ENCODE measurements at places on chromosomes 16 and 17.

DNA sequence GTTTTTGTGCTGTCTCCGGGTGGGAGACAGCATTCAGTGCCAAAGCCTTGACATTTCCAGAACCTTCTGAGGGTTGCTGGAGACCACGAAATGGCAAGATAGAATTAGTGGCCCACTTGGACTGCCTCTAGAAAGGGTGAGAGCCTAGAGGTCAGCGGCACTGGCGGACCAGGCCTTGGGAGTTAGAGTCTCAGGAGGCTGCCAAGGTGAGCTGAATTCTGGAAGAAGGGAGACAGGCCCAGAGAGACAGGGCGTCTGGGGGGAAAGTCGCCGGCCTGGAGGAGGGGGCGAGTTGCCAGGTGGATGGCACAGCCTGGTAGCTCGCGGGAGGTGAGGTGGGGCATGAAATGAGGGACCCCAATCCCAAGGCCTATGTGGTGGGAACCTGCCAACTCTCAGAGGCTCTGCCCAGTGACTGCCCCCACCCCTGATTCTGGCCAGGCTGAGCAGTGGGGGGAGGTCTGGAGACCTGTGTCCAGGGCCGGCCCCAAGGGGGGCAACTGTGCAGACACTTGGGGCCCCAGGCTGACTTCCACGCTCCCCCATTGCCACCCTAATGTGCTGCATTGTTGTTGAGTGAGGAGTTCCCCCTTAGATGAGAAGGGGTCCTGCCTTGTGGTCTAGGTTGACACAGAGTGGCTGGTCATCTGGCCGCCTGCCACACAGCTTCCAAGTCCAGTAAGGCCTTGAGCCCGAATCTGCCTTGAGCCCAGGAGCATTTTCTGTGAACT lies 211.1 kb upstream of the CIBAR2 start:
- no peak for DNase-seq

DNA sequence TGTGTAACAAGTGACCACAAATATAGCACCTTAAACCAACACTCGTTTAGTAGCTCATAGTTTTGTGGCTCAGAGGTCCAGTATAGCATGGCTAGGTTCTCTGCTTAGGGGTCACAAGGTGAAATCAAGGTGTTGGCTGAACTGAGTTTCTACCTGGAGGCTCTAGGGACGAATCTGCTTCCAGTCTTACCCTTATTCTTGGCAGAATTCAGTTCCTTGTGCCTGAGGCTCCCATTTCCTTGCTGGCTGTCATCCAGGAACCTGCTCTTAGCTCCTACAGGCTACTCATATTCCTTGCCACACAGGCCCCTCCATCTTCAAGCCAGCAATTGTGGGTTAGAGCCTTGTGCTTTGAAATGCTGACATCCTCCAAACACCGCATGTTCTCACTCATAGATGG lies 212.3 kb upstream of the CDH13 start:
- no peak for DNase-seq

DNA sequence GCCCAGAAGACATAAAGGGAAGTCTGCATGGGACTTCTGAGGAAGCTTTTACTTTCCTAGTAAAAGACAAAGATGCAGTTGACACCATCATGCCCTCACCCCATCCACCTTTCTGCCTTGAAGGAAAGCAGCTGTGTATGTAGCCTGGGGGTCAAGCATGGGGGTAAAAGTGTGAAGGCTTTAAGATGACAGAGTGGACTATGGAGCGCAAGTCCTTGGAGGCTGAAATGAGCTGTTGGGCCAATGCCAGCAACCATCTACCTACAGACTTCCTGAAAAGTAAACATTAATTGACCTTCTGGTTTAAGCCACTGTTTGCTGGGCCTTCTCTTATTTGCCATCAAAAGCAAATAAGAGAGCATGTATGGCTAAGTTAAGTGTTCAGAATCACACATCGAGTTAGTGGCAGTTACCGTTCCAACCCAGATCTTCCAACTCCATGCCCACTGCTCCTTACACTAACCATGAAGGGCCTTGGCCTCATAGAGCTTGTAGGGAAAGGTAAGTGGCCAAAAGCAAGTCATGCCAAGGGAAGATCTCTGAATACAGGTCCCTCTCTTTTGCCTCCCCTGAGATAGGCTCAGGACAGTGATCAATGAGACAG lies 30.0 kb downstream of the SLC13A5 start:
- no peak for DNase-seq

DNA sequence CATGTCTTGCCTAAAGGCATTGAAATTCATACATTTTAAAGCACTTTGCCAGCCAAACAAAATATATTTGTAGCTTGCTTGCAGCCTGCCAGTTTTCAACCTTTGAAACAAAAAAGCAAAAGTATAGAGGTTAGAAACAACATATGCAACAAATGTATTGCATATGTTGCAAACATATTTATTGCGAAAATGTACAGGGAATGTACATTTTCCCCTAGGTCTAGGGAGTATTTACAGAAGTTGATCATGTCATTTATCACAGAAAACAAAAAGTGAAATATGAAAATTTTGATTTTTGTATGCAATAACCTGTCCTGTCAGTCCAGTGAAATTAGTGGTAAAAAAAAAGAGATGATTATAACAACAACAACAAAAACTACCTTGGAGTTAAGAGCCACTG lies 171.5 kb downstream of the SPECC1 start:
- DNase-seq, result no peak

DNA sequence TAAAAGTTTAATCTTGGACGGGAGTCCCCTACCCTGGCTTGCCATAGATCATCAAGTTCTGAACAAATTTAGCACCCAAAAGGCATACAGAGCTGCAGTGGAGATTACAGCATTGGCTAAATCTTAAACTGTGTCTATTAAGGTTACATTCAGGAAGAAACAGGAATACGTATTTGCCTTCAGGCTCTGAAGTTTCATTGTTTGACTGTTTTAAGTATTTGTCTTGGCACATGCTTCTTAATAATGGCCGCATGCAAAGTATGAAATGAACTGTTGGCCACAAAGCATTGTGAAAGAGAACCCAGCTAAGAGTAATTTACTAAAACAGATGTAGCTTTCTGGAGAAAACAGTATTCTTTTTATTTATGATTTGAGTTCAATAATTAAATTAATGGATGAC lies 63.9 kb upstream of the CNEP1R1 start:
- DNase-seq, result no peak

DNA sequence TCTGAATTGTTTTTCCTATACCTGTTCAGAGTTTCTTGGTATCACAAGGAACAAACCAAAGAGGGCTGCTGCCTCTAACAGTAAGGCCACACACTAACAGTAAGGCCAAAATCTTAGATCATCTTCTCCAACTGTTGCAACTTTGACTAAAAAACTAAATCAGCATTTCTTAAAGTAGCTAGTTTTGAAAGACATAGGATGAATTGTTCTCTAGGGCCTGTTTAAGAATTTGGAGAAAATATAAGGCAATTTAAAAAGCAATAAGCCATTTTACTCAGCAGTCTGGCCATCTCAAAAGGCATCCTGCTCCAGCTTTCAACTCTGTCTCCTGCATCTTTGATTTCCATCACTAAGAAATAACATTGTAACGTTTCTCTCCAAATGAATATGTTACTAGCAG lies 105.0 kb upstream of the MON1B start:
- DNase-seq, result no peak

DNA sequence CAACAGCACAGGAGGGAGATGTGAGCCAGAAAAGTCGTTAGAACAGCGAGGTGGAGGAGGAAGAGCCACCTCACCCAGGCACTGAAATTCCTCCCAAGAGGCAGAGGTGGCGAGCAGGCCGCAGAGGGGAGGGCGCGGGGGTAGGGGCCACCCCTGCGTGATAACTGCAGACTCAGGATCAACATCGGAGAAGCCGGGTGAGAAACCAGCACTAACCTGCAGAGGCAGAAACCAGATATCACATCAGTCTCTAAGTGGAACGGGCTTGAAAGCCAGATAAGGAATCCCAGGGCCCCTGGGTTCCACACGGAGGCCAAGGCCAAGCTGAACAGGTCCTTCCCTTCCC lies 39.4 kb upstream of the ZC3H18 start:
- DNase-seq, result no peak

- no peak for DNase-seq
Observed at GRCh38 chr17:42142371-42142896, 12.4 kb downstream of the RAB5C start.

- no peak for DNase-seq
Observed at GRCh38 chr17:42709561-42709960, 27.2 kb downstream of the CNTNAP1 start.

GRCh38 chr16:77500286-77500598 lies 65.4 kb upstream of the ADAMTS18 start:
- no peak for DNase-seq

- no peak for DNase-seq
Observed at GRCh38 chr16:20387978-20388377, 16.6 kb downstream of the PDILT start.

GRCh38 chr17:28704219-28704858 lies 7.3 kb downstream of the PROCA1 start:
- no peak for DNase-seq

DNA sequence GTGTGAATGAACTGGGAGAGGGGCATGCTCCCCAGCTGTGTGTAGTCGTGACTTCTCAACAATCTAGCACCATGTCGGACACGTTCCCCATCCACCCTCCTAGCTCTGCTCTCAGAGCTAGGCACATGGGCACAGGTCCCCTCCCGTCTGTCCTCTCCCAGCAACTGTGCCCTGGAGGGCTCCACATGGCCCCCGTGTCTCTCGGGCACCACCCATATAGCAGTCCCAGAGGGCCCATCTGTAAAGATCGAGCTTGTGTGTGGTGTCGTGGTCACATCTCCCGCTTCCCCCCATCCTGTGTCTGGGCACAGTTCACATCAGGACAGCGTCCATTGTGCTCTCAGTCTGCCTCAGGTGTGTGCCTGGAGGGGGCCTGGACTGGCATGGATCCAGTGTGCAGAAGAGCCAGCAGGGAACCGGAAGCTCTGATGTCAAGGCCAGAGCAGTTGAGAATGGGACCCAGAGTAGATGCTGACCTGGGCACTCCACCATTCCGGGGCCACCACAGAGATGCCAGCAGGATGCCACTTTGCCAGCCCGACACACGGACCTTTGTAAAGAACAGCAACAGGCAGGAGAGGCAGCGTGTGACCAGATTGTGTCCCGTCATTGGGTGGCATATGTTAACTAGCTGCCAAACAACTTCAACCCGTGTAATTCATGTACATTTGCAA lies 55.7 kb downstream of the MARF1 start:
- no peak for DNase-seq

- no peak for DNase-seq
Observed at GRCh38 chr17:12985431-12986293, 32.2 kb downstream of the ELAC2 start.

DNA sequence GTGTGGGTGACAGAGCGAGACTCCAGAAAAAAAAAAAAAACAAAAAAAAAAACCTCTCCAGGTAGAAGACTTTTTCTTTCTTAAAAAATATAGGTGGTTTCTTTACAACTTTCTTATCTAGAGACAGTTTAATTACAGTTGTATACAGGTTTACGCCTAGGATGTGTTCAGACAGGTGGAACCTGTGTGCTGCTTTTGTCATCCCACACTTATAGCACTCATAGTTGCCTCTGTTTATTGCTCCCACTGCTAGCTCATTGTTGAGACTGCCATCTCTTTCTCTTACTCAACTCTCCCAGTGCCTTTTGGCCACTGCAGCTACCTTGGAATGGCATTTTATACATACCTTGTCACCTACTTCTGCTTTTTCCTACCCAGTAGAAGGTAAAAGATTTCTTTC lies 19.1 kb upstream of the MED9 start:
- DNase-seq, result no peak

DNA sequence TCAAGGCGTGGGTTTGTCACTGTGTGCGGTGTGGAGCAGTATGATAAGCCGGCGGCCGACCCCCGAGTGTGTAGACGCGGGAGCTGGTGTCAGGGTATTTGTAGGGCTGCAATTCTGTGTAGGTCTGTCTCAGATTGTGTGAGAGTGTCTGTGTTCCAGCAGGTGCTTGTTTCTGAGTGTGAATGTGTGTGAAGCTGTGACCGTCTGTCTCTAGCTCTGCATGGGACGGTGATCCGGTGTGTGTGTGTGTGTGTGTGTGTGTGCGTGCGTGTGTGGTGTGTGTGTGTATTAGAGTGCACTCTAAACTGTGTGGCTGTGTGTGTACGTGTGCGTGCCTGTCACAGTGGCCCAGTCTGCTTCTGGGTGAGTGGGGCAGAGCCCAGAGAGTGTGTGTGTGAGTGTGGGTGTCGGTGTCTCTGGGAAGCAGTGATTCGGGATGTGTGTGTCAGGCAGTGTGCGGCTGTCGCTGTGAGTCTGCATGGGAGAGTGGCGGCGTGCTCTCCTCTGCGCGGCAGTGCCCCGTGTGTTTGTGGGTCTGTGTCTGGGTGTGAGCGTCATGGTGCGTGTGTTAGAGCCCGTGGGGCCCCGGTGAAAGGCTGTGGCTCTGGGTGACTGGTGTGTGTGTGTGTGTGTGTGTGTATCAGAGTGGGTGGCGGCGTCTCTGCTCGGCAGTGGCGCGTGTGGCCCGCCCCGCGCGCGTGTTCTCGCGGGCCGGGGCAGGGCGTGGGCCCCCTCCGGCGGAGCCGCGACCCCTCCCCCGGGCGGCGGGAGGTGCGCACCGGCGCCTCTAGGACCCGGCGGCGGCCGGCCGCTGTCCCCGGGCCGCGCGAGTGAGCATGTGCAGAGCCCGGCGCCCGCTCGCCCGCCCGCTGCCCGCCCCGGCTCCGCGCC lies at the start of gene WSCD1:
Gene WSCD1, plus strand, starts transcription at position 841 of the 891 bp plus-strand sequence. CDS start 10,280 bp downstream, outside the sequence.
- DNase-seq, result no peak

GRCh38 chr17:31859487-31860008 lies 504 bp upstream of the COPRS start:
- DNase-seq, result no peak

DNA sequence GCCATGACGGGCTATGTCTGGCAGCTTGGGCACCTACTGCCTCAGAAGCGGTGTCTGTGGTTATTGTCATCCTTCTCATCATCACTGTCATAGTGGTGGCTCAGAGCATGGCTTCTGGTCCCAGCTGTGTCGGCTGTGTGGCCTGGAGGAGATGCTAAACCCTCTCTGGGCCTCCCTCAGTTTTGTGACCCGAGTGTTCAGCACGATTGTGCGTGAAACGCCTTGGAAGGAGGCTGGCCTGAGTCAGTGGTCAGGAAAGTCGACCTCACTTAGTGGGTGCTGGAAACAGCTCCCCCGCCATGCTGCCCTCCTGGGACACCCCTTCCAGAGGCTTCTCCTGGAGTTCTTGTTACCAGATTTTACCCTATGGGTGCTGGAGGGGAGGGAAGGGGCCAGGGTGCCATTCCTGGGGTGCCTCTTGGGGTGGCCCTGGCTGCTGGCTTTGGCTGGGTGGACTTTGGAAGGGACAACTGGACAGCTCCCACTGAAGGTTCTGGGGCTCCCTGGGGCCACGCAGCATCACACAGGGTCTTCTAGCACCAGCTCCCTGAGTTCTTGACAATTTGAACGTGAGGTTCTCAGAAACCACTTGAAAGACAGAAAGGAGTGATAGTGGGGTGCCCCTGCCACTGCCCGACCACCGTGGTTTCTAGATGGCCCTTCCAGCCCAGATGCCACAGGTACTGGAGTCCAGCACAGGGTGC lies 226.5 kb upstream of the GSE1 start:
- no peak for DNase-seq

GRCh38 chr17:44439168-44439567 lies 49.7 kb upstream of the ITGA2B start:
- DNase-seq, result no peak

DNA sequence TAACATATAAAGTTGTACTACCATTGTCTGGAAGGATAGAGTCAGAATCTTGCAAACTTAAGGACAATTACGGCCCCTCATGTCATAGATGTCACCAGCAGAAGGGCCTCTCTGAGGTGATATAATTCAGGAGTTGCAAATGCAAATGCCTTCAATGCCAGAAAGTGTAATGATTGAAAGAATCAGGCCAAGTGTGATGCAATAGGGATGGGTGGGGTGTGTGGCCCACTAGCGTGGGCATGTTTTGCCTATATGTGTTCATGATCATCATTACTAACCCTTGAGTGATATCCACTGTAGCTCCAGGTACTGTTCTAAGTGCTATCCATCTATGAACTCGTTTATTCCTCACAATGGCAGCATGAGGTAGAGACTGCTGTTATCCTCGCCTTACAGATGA lies 1.1 kb downstream of the DHRS7C start:
- no peak for DNase-seq
